Stimulated activated CD8-positive, alpha-beta memory T cell treated with anti-CD3 and anti-CD28 coated beads, Interleukin-12 subunit alpha, Interleukin-12 subunit beta, amount 100 ng/mL, for 4 hours (primary cell): ENCODE measurements at places on chromosomes 12 and 14.

GRCh38 chr12:6030081-6030480, 85.0 kb upstream of the ANO2 start:
- no peak for DNase-seq

DNA sequence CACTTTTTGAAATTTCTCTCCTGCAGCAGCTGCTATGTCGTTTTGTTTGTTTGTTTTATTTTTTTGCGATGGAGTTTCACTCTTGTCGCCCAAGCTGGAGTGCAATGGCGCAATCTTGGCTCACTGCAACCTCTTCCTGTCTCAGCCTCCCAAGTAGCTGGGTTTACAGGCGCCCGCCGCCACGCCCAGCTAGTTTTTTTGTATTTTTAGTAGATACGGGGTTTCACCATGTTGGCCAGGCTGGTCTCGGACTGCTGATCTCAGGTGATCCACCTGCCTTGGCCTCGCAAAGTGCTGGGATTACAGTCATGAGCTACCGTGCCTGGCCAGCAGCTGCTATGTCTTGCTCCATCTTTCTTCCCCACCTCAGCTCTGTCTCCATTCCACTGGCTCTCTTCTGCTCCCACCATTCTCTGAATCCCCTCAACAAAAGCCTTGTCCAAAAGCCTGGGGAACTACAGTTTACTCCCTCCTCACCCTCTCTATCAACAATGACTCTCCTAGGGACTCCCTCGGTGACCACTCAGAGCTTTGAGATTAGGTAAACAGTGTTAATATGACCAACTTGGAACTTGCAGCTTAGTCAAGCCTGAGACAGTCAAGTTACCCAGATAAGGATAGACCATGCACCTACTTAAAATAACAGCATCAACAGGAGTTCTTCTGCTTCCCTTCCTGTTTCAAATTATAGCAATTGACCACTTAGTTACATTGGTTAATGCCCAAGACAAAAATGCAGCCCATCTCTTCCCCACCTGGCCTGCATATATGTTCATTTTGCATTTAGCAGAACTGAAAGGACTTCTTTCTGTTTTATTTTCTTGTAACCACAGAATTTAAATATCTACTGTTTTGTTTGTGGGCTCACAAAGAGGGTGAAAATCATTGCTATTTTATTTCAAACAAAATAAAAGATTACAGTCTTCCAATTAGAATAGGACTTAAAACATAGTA, 189.0 kb upstream of the AMIGO2 start:
- DNase-seq = no peak

- no peak for DNase-seq
Measured at GRCh38 chr14:90452366-90452765, 55.5 kb downstream of the CALM1 start.

DNA sequence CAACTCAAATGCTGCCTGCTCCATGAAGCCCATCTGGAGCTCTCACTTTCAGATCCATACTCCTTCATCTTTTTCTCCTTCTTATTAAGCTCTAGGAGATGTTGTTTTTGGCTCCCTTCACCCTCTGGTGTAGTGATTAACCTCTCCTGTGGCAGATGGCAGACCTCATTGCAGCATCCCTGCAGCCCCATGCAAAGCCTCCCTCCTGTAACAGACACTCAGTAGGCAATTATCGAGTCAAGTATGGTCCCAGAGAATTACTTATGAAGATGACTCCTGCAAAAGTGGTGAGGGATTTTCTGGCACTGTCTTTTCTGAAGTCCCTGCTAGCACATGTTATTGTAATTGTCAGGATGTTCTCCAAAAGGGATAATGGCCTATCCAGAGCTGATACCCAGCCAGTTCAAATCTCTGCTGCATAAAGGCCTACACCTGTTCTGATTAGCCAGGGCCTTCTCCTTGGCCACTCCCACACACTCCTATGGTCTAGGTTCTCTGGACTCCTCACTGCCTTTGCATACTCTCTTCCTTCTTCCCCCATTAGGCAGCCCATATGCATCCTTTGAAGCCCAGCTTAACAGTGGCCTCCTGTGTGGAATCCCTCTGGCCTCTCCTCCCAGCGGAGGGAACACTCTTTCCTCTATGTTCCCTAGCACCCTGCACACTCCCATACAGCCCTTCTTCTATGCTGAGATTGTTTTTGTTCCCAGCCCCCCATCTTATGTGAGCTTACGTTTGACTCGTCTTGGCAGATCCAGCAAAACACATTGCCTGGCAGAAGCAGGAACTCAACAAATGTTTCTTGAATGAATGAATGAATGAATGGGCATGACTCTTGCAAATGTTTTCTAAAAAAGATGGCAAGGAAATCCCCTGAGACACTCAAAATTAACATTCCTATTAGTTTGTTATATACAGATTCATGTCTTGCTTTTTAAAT, 43.9 kb upstream of the MDM1 start:
- no peak for DNase-seq

DNA sequence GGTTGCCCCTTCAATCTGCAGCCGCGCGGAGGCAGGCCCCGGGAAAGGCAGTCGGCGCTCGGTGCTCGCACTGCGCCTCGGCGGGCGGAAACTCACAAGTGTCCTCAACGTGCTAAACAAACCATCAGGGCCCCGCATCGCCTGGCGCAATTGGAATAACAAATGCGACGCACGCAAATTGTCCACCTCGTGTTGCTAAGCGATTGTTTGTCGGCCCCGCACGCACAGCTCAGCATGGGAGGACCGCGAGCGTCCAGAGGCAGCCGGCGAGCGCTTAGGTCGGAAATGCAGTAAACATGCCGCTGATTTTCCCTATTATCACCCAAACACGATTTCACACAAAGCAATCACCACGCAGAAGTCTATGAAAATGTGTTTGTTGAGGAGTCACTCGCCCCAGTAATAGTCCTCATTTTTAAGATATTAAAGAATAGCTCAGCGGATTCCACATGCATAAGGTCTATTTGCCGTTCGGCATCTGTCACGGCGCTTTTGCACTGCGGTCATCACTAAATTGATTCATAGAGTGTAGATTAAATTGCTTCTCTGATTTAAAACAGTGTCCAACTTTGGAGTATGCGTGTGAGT, 3.2 kb upstream of the GSC start:
- DNase-seq = no peak
